ENCODE measurements at places on chromosomes 2 and 18. TPM values are rescaled to one million over a fixed set of nuclear protein-coding genes. Genes with fewer than 3 reads are reported as not detected.

DNA sequence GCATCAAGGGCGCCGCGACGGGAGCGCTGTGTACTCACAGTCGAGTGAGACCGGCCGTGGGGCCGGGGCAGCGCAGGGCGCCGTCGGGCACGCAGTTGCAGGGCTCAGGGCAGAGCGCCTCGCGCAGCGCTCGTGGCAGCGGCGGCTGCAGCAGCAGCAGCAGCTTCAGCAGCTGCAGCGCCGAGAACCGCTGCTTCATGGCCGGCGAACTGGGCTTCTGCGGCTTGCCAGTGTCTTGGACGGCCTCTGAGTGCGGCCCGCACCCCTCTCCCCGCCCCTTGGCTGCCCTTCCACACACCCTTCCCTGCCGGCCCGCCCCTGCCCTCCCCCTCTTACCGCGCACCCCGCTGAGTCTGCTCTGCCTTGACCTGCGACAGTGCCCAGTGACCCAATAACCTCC is at the start of gene LHCGR:
LHCGR (minus strand) TSS at position 252 of the 400 bp plus-strand sequence; CDS start at position 199, 53 bp downstream.
- H3K36me3 ChIP-seq, result no peaks in the 10 kb centered on the region
- H3K27ac ChIP-seq, result no peak within 1 kb of the TSS
- H3K4me3 ChIP-seq, result no peak within 1 kb of the TSS
- peak; percentile 9 for DNase-seq

GRCh38 chr2:224392545-224392944 is 9.4 kb downstream of the FAM124B start:
- no peak for DNase-seq
- no peaks in the 10 kb centered on the region for H3K27me3 ChIP-seq
- no peak overlapping the region for H3K27ac ChIP-seq
- H3K4me3 ChIP-seq, result no peak overlapping the region
- H3K4me1 ChIP-seq, result no peaks in the 10 kb centered on the region

- no peak overlapping the region for H3K4me3 ChIP-seq
- no peaks in the 10 kb centered on the region for H3K36me3 ChIP-seq
- no peaks in the 10 kb centered on the region for H3K4me1 ChIP-seq
- H3K27me3 ChIP-seq, result peaks cover 47% of the 10 kb centered on the region
Observed at GRCh38 chr18:36301884-36302283, 4.4 kb downstream of the FHOD3 start.

- H3K36me3 ChIP-seq, result no peaks in the 10 kb centered on the region
- no peaks in the 10 kb centered on the region for H3K4me1 ChIP-seq
- H3K27me3 ChIP-seq, result peaks cover 2% of the 10 kb centered on the region
- no peak for DNase-seq
- H3K27ac ChIP-seq, result no peak overlapping the region
Observed at GRCh38 chr2:95359031-95359430, 43.5 kb upstream of the FAHD2A start.

GRCh38 chr2:36173760-36174404 is 181.7 kb upstream of the CRIM1 start:
- H3K27ac ChIP-seq, result no peak overlapping the region
- no peaks in the 10 kb centered on the region for H3K4me1 ChIP-seq
- H3K27me3 ChIP-seq, result no peaks in the 10 kb centered on the region
- H3K4me3 ChIP-seq, result no peak overlapping the region

- no peaks in the 10 kb centered on the region for H3K36me3 ChIP-seq
- no peak for DNase-seq
- peaks cover 2% of the 10 kb centered on the region for H3K27me3 ChIP-seq
Observed at GRCh38 chr18:10376731-10377130, 77.7 kb upstream of the APCDD1 start.

GRCh38 chr2:177147834-177148445 is 64.7 kb upstream of the HNRNPA3 start:
- no peaks in the 10 kb centered on the region for H3K36me3 ChIP-seq
- no peak for DNase-seq
- peaks cover 14% of the 10 kb centered on the region for H3K4me1 ChIP-seq
- H3K4me3 ChIP-seq, result peak overlapping the region; percentile 81
- H3K27me3 ChIP-seq, result peaks cover 32% of the 10 kb centered on the region

DNA sequence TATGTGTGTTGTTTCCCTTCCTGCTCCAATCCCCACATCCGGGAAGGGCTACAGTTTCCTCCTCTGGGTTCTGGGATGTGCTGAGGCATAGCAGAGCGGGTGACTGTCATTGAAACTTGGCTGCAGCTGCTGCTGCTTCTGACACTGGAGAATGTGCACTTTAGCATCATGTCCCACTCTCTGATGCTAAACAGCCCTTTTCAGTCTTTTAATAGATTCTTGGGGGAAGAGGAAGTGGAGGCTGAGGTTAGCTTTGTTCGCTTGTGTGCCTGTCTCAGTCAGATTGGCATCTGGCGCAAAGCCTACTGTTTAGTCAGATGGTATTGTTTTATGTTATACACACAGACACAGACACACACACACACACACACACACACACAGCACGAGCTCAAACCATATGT is 136.5 kb upstream of the RND3 start:
- no peaks in the 10 kb centered on the region for H3K4me1 ChIP-seq
- DNase-seq, result no peak
- H3K36me3 ChIP-seq, result no peaks in the 10 kb centered on the region
- H3K27ac ChIP-seq, result no peak overlapping the region
- H3K27me3 ChIP-seq, result no peaks in the 10 kb centered on the region

DLGAP1 gene
- total RNA-seq, result not detected

SP140L gene
- 40.1 TPM for total RNA-seq

Data from activated CD4-positive, alpha-beta T cell treated with anti-CD3 and anti-CD28 coated beads for 36 hours (primary cell).